NCI-H187 (cell line): ENCODE measurements at places on chromosomes 11 and 22.

DNA sequence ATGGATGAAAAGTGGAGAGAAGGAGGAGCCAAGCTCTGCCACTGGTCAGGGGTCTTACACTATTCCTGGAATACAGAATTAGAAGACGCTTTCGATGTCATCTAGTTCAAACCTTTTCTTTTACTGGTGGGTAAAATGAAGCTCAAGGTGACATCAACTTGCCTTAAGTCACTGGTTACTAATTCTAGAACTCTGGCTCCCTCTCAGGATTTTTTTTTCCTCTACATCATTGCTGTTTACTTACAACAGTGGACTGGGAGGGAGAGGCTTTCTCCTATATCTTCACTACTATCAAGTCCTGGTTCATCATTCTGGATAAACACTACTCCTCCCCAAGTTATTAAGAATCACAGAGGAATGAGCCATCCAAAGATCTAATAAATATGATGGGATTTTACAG is 82.9 kb downstream of the ETS1 start:
- DNase-seq, result no peak

DNA sequence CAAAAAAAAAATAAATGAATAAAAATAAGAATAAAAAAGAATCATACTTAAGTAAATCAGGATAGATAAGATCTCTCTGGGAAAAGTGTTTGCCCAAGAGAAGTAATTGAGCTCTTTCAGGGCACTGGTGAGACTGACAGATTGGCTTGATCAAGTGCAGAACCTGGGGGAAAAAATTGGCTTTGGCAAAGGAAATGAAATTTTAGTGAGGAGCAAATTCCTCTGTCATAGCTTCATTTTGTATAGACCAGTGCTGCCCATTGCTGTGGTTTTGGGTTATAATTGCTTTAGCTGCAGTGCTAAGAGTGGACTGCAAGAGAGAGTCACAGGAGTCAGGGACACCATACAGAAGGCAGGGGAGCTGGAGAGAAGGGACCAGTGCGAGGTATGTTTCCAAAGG is 35.7 kb downstream of the SFI1 start:
- DNase-seq, result no peak

DNA sequence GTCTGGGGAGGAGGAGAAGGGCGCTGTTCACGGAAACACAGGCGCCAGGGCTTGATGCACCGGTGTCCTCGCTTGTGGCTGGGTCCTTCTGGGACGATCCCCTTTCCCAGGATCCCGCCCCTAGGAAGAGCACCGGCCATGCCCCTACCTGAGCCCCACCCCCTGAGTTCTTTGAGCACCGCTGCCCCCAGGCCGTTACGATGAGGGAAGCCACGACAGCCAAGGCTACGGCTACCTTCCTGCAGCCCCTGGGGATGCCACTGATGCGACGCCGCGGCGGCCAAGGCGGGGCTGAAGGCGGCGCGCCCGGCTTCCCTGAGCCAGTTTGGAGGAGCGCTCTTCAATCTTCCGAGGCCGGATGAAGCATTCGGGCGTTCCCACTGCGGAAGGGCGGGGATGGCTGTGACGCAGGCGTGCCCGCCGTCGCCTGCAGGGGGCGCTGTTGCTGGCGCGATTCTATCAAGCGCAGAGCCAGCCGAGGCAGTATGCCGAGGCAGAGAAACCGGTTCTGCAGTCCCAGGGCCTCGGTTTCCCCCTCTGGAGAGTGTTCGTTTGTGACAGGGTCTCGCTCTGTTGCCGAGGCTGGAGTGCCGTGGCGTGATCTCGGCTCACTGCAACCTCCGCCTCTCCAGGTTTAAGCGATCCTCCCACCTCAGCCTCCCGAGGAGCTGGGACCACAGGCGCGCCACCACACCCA is 9.7 kb upstream of the NEFH start:
- DNase-seq, result peak; percentile 20

- no peak for DNase-seq
These were observed 12.3 kb upstream of the SIK2 start for GRCh38 chr11:111589886-111590499.

- no peak for DNase-seq
These were observed 2.2 kb downstream of the PHF21B start for GRCh38 chr22:45007391-45008185.

- no peak for DNase-seq
These were observed 108.1 kb downstream of the CCDC34 start for GRCh38 chr11:27254744-27255446.

- no peak for DNase-seq
These were observed 75.9 kb downstream of the C22orf31 start for GRCh38 chr22:28985581-28986290.

DNA sequence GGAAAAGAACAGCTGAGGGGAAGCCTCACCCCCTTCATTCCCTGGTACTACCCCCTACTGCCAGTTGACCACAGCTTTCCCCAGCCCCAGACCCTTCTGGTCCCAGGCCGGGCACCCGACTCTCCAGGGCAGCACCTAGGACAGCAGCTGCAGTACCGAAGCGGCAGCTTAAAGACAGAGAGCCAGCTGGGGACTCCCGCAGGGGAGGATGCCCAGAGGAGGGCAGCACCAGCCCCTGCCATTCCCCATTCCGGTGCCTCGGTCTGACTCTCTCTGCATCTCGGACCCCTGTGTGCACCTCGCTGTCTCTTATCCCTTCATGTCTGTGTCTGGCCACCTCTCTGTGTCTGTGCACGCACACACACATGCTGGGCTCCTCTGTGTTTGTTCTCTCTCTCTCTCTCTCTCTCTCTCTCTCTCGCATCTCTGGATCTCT is 9.4 kb downstream of the IGSF9B start:
- no peak for DNase-seq

DNA sequence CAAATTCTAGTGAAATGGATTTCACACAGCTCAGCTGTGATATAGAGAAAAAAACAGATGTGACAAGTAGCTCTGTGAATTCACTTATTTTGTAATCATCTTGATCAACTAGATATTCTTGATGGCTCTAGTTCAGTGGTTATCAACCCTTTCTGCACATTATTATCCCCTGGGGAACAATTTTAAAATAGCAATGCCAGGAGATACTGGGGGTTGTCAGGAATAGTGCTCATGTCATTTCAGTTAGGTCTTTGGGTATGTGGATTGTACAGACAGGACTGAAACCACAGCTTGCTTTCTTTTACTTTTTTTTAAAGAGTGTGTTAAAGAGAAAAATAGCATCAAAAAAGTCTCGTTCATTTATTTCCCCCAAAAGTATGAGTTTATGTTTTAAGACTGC is 269.0 kb upstream of the PDGFD start:
- no peak for DNase-seq
